ENCODE measurements at places on chromosomes 4 and X. TPM values are rescaled to one million over a fixed set of nuclear protein-coding genes. Genes with fewer than 3 reads are reported as not detected.
A peak's percentile ranks its signal among the peaks of the same experiment; 100 is the strongest.

Gene CSAG3
- total RNA-seq = not detected

Gene EVC2
- 0.69 TPM for total RNA-seq

Gene KLKB1
- 0.48 TPM for total RNA-seq

Gene SYP
- total RNA-seq = 2.6 TPM

Gene NPY1R
- not detected for total RNA-seq

Gene NRK
- not detected for total RNA-seq

Gene SHROOM2
- not detected for total RNA-seq

DNA sequence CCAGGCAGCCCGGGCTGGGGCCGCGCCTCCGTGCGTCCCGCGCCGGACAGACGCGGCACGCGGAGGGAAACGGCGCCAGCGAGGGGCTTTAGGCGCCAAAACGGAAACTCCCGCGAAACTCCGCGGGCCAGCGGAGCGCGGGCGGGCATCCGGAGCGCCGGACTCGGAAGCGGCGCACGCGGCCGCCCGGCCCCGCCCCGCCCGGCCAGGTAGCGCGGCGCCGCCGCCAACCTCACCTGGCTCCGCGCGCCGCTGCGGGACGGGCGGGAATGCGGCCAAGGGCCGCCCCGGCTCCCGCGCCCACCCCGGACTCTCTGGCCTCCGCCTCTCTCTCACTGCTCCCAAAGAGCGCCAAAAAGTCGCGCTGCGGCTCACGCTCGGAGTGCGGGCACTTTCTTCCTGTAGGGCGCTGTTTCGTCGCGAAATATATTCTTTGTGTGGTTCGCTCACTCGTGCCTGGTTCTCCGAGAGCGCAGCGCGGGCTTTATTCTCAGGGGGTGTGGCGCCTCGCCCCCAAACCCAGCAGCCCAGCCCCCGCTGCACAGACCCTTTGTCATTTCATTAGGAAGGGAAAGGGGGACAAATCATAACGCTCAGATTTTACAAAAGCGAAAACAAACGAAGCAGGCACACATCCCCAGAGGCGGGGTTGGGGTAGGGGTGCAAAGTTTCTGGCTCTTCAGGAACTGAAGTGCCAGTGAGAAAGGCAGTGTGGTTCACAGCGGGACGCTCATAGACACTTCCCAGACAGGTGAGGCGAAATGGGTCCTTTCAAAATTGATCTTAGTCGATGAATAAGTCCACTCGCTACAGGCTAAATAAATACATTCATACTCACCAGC, 961 bp upstream of the MBNL3 start:
- DNase-seq = no peak

DNA sequence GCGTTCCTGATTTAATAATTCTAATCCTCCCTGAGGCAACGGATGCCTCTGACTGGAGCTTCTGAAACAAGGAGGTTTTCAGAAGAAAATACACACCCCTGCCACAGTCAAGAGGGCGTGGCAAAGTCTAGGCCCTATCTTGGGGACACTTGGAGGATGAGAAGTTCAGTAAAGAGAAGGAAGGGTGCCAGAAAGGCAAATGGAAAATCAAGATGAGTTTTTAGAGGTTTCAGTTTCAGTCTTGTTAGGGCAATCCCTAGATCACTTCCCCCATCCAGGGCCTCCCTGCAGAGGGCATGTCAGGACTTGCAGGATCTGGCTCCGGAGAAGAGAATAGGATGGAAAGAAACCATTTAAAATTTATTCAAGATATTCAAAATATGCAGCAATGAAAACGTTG, 28.5 kb upstream of the FGF2 start:
- no peak for DNase-seq

- no peak for DNase-seq
These were observed 7.6 kb downstream of the CYBB start for GRCh38 chrX:37787423-37787869.

- DNase-seq = no peak
These were observed 150.4 kb upstream of the NOCT start for GRCh38 chr4:138864961-138865720.

DNA sequence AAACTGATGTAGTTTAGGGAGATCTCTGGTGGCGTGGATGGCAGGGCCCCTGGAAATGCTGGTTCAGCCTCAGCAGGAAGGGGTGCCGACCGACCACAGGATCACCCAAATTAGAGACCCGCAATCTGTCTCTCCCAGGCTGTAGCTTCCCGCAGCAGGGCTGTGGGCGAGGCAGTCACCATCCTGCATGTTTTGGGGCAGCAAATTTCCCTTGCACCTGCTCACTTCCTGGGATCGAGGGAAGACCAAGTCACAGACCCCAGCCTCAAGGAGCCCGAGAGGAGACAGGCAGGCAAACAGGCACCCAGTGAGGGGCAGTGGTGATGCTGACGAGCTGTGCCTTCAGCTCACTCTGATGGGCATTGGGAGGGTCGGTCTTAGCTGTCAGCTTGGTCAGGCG, 21.2 kb upstream of the GPR78 start:
- no peak for DNase-seq

DNA sequence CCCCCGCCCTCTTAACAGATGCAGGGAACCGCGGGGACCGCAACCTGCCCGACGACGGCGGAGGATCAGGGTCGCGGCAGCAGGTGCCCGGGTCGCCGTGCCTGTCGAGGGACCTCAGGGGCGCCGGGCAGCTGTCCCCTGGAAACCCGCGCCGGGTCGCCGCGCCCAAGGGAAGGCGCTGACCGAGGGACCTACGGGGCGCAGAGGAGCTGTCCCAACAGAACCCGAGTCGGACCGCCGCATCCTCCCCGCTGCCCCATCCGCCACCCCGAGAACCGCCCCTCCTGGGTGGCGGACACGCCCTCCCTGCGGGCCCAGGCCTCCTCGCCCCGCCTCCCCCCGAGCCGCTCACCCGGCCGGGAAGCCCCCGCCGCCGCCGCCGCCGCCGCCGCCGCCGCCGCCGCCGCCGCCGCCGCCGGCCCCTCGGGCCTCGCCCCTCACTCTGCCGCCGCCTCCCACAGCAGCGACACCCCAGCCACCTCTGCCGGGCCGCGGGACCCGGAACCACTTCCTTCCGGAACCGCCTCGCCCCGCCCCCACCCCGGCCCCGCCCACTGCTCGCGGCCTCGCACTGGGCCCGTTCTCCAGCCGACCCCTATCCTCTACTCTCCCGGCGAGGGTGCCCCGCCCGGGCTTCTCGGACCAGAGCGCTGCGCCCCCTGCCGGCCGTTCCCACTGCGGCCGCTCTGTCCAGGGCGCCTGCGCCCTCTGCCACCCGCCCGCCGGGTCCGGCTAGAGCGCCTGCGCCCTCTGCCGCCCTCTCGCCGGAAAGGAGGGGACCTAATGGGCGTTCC, at the start of gene BCLAF3:
TSS of gene BCLAF3 (minus strand) at position 506 of the 794 bp plus-strand sequence. CDS start 20,797 bp downstream, outside the sequence.
- peak; percentile 91 for DNase-seq

- DNase-seq = no peak
These were observed 71.2 kb downstream of the GAB1 start for GRCh38 chr4:143407888-143408287.

DNA sequence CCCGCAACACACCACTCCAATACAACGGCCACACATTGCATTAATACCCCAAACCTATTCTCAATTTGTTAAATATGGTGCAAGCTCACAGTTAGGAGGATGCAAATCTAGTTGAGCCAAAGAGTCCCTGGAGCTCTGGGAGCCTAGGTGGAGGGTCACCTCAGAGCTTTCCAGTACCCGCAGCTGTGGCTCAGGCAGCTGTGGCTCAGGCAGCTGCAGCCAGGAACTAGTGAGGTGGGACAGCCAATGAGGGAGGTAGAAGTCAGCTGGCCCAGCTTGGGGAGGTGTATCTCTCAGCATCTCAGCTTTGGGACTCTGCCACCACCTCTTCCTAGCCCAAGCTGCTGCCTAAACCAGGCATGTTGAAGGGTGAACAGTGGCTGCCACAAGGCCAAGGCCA, 36.7 kb upstream of the ARHGAP6 start:
- DNase-seq = no peak

DNA sequence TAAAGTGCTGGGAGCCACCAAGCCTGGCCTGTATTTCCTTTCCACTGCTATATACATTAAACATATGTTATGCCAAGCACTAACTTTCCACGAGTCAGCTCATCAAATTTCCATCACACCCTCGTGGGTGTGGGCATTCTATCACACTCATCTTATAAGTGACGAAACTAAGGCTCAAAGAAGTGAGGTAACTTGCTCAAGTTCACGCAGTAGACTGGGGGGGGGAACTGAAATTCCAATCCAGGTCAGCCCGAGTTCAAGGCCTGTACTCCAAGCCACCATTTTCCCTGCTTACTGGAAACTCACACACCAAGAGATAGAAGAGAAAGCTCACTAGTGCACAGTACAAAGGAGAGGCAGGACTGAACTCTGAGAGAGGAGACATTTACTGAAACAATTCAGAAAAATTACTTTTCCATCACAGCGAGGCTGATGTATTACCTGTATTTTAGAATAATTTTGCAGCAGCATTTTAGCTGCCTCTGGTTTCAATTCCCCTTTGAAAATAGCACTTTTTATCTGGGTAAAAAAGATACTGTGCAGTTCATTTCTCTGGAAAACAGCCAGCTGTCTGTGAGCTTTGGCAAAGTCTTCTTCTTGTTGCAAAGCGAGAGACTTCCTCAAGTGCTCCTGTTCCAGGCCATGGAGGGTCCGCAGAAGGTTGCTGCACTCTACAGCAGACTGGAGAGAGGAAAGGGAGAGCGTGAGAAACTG, 76.8 kb downstream of the EVC2 start:
- DNase-seq = no peak
